Muscle of arm (tissue), 14 donors: ENCODE measurements at places on chromosomes 3 and 15. TPM values are rescaled to one million over a fixed set of nuclear protein-coding genes. Genes with fewer than 3 reads are reported as not detected.

GRCh38 chr15:37100966-37101215 is 542 bp upstream of the MEIS2 start:
- DNase-seq, result no peak

GRCh38 chr3:192897005-192897404 is 20.7 kb downstream of the MB21D2 start:
- DNase-seq, result no peak

- no peak for DNase-seq
Measured at GRCh38 chr3:169112153-169112892, 551.2 kb downstream of the MECOM start.

GRCh38 chr3:128071771-128072453 is 19.7 kb downstream of the SEC61A1 start:
- DNase-seq, result no peak

DNA sequence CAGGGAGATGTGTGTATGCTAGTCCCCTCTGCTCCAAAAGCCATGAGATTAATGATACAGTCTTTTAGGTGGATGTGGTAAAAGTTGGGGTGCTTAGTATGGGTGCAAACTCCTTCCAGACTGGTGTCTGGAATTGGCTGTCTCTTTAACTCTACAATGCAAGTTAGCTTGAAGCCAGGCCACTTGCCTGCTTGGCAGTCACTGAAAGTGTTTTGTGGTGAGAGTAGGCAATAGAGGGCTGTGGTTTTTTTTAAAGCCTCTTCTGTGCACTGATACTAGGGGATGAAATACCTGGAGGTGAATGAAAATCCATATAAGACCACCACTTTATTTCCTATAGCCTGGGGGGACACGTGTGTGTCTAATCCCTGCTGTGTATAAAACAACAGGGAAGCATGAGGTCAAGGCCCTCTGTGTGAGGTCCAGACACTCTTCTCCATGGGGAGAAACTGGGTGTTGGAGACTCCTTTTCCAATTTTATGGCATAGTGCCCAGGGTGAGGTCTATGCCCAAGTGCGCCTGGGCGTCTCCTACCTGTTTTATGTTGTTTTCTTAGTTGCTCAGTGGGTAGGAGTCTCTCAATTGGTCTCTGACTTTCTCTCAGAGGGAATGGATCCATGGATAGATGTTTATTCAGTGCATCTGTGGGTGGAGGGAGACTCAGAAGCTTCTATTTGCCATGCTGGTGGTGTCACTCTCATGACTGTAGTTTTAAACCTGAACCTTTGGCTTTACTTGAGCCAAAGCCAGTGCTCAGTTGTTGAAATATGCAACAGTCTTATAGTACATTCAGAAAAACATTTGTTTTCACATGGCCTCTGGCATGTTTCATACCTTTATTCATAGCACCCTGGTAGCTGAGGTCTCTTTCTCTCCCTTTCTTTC is 327.8 kb upstream of the ATP11B start:
- DNase-seq, result no peak

- peak; percentile 89 for DNase-seq
Measured at GRCh38 chr15:93479715-93480114, 390.7 kb upstream of the RGMA start.

DNA sequence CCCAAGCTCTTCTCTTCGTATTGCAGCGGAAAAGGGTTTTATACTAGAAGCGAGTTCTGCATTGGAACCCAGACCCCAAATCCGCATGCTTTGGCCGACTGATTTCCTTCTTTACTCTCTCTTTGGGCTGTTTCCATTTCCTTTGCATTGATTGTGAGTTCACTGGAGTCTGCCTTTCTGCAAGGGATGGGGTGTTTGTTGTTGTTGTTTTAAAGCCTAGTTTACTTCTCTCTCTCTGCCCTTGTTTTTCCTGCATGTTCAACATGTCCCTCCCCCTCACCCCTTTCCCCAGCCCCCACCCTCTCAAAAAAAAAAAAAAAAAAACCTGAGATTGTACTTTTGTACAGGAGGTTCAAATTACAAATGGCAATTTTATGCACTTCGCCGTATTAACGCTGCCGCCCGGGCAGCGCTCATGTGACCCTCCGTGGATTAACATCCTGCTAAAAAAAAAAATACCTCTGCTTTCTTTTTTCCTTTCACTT is 2.2 kb downstream of the NR2F2 start:
- no peak for DNase-seq

GRCh38 chr3:186882150-186882524 is 39.6 kb downstream of the ADIPOQ start:
- no peak for DNase-seq

DNA sequence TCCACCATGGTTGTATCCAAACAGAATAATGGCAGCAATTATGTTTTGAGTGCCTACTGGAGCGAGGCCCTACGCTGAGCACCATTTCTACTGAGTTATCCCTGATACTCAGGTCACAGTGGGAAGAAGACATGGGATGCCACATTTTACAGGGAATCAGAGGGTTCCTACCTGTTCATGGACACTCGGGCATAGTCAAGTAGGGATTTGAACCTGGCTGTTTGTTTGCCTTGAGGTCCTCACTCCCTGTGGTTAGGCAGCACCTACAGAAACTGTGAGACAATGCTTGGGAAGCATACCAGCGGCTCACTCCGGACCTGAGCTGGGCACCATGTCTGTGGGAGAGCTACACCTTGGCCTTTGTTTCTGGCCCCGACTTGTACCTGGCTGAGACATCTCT is 390.4 kb downstream of the LRTM1 start:
- no peak for DNase-seq

- DNase-seq, result peak; percentile 52
Measured at GRCh38 chr15:73052653-73053397, 562 bp downstream of the NEO1 start.

- no peak for DNase-seq
Measured at GRCh38 chr3:112561484-112561733, 353 bp downstream of the ATG3 start.

DNA sequence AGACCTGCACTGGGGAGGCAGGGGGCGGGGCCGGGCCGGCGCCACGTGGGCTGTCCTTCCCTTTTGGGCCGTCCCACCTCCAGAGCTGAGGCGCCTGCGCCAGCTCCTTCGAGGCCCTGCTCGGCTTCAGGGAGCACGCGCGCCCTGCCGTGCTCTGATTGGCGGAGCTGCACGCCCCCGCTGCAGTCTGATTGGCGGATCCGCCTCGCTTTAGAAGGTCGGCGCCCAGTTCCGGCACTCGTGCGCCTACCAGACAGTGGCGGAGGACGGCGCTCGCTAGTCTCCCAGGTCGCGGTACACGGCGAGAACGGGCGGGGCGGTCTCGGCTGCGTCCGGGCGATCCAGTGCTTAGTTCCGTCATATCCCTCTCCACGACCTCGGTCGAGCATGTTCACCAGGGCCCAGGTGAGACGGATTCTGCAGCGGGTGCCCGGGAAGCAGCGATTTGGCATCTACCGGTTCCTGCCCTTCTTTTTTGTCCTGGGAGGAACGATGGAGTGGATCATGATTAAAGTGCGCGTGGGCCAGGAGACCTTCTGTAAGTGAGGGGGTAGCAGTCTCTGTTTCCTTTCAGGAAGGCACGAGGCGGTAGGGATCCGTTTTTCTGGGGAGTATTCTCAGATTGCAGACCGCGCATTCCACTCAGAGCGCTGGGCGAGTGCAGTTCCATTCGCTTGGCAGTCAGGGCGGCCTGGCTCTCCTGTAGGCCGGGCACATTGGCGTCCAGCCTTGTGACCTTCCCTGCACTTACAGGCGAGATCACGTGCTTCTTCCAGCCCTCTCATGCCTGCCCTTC is at the start of gene UQCC5:
Gene UQCC5 (plus strand): TSS at position 237 of the 796 bp plus-strand sequence. CDS start 151 bp downstream, at position 388.
- DNase-seq, result peak; percentile 98

- DNase-seq, result no peak
Measured at GRCh38 chr3:143806038-143806437, 42.2 kb downstream of the SLC9A9 start.

DNA sequence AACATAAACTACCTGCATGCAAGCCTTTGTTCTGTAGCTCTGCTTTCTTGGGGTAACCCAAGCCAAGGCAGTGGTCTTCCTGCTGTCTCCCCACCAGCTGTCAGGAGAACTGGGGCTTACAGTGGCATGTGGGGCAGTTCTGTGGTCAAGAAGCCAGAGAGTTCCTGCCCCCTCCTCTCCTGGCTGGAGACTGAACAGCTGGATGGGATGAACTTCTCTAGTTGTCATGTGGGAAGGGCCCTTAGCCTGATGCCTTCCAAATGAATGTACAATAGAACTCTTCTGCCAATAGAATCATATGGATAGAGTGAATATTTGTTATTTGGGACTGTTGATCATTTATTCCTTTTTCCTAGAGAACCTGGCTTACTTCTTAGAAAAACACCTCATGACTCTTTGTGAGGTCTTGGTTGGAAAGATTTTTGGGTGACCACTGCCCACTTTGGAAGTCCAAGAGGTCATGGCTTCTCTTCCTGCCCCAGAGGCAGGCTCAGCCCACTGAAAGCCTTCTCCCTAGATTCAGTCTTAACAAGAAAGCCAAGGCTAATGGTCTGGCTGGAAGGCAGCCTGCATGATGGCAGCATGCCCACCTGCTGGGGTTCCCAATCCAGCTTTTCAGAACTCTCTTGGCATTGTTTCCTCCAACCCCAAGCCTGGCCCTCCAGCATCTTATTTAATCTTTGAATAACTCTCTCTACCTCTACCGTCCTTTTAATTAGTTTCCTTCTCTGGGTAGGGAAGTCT is 462.9 kb upstream of the PROK2 start:
- DNase-seq, result no peak

GRCh38 chr15:42735382-42736165 is 1.4 kb downstream of the CDAN1 start:
- no peak for DNase-seq

GRCh38 chr3:107328069-107328468 is 49.2 kb upstream of the CCDC54 start:
- DNase-seq, result no peak

GRCh38 chr3:14718539-14718938 is 43.6 kb downstream of the C3orf20 start:
- DNase-seq, result no peak

DNA sequence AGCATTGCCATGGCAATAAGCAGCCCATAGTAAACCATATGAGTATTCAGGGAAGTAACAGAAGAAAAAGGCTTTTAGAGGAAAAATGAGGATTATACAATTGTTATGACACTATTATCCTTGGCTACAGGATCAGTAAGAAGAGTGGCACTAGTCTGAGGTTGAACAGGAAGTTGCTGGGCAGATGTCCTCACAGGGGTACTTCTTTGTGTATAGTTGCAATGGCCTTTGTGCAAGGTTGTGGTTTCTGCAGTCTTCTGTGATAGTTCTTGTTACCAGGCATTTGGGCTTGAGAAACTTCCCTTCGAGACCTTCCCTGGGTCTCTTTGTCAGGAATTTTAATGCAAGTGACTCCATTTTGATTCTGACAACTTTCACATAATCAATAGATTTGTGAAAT is 100.6 kb upstream of the ATP11B start:
- DNase-seq, result no peak

DNA sequence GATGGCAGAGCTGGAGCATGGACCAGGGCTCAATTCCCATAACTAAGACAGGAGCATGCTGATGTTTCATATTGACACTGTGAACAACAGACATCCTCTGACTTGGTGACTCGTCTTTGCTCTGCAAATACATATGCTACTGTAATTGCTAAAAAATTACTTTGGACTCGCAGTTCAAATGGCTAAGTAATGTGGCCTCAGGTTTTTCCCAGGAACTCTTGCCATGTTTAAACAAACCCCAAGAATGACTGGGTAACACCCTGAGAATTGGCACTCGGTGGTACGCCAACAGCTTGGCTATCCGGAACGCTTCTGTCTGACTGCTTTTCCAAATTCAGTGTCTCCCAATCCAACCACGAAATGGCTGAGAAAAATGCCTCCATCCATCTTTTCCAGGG is 456.7 kb upstream of the THBS1 start:
- DNase-seq, result no peak

DNA sequence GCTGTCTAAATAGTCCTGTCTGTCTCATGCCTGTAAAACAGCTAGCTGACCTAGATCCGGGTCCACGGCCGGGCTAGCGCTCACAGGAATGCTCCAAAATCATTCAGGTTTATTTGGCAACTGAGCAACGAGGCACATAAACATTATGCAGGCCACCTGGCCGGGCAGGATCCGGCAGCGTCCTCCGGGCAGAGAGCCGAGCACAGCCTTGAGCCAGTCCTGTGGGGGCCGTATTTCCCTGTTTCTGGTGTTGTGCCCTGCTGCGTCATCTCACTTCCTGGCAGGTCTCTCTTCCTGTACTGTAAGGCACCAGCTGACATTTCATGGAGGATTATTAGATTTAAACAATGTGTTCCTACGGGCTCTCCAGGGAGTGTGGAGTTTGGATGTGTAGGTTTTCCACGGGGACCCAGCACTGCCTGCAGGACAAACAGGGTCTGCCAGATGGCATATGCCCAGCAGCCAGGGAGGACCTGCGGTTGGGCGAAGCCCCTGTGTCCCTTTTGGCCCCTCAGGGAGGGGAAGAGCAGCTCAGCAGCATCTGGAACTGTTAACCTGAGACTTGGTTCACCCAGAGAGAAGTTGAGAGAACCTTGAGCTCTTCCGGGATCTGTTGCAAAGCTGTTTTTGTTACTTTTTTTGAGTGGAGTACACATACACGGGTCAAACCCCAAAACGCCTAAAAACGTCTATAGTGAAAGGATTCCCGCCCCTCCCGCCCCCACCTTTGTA is 16.6 kb upstream of the LRRK1 start:
- DNase-seq, result peak; percentile 91

DNA sequence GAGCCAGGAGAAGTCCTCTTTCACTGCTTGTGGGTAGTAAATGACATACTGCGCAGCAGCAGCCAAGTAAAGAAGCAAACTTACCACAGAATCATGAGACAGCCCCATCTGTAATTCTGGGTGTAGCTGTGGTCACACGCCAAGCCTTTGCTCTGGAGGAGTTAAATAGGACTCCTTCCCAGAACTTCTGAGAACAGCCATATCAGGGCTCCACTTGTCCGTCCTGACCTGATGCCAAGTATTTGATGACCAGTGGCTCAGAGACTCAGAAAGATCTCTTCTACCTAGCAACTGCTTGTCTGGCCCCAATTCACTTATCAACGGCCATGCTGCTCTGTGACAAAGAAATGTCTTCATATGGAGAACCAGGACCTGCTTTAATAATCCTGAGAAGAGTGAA is 20.6 kb upstream of the GOLIM4 start:
- no peak for DNase-seq

Gene CCR8
- polyA plus RNA-seq, result not detected

Gene CTXN2
- polyA plus RNA-seq, result not detected

Gene ABI3BP
- polyA plus RNA-seq, result 822 TPM

Gene XCR1
- 2.7 TPM for polyA plus RNA-seq

Gene NEK10
- polyA plus RNA-seq, result 5.7 TPM

Gene FBXW12
- 0.22 TPM for polyA plus RNA-seq

Gene GRIP2
- 11.8 TPM for polyA plus RNA-seq

Gene IL12A
- polyA plus RNA-seq, result 0.51 TPM

Gene ZNF106
- 234 TPM for polyA plus RNA-seq

Gene FEM1B
- polyA plus RNA-seq, result 38.3 TPM

Gene MNS1
- 9.3 TPM for polyA plus RNA-seq

Gene CHL1
- polyA plus RNA-seq, result 14.8 TPM

Gene PTH1R
- 9.4 TPM for polyA plus RNA-seq

Gene DZIP3
- polyA plus RNA-seq, result 16.2 TPM

Gene GPR149
- polyA plus RNA-seq, result 0.24 TPM

Gene NR1I2
- polyA plus RNA-seq, result 0.52 TPM

Gene SOX14
- polyA plus RNA-seq, result not detected

Gene GP5
- 0.29 TPM for polyA plus RNA-seq

Gene SCN5A
- polyA plus RNA-seq, result 6.7 TPM
